ENCODE measurements at places on chromosomes 16 and 17. TPM values are rescaled to one million over a fixed set of nuclear protein-coding genes. Genes with fewer than 3 reads are reported as not detected.

- no peak for DNase-seq
Observed at GRCh38 chr16:12147681-12148080, 171.1 kb downstream of the SNX29 start.

NACA2 gene
- not detected for total RNA-seq

GRCh38 chr16:57949013-57949412 lies 21.9 kb downstream of the CNGB1 start:
- no peak for DNase-seq

GNG13 gene
- not detected for total RNA-seq

DNA sequence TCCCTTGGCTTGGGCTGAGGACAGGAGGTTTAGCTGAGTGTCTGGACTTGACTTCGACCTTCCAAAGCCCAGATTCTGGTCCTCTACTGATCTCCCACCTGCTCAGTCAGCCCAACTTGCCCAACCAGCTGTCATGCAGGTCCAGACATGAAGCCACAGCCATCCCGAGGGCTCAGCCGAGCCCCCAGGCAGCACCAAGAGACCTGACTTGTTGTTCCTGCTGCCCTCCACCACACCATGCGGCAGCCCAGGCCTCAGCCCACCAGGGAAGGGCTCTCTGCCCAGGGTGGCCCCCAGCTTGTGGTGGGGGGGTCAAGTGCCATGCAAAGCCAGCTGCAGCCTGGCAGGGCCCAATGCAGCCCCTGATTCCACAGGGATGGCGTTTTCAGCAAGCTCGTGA lies 17.2 kb upstream of the CACNG4 start:
- no peak for DNase-seq

- no peak for DNase-seq
Observed at GRCh38 chr16:27485126-27485525, 64.6 kb downstream of the GTF3C1 start.
